Stimulated activated CD4-positive, alpha-beta T cell treated with anti-CD3 and anti-CD28 coated beads, Interleukin-15, amount 100 ng/mL, for 1 hour (primary cell): ENCODE measurements at places on chromosomes 6 and 20.

- no peak for DNase-seq
Measured at GRCh38 chr6:16635810-16636602, 125.3 kb downstream of the ATXN1 start.

- no peak for DNase-seq
Measured at GRCh38 chr6:32637883-32638282, 677 bp downstream of the HLA-DQA1 start.

DNA sequence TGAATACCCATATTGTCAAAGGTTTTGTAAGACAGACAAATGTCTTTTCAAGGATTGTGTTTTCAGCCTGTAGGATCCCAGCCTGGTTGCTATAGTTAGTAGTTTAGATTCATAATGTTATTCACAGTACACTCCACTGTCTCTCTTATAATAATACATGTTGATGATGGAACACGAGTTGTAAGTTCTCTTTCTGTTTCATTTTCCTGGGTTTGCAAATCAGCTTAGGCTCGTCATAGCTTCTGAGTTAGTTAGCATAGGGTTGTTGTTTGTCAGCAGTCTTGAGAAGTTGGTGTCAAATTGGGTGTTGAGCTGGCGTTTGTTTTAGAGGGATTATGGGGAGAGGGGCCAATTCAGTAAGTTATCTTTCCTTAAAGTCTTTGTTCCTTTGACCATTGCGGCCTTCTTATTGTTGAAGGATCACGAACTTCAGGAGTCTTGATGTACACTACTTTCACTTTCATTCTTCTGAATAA is 45.8 kb downstream of the QKI start:
- DNase-seq = no peak

DNA sequence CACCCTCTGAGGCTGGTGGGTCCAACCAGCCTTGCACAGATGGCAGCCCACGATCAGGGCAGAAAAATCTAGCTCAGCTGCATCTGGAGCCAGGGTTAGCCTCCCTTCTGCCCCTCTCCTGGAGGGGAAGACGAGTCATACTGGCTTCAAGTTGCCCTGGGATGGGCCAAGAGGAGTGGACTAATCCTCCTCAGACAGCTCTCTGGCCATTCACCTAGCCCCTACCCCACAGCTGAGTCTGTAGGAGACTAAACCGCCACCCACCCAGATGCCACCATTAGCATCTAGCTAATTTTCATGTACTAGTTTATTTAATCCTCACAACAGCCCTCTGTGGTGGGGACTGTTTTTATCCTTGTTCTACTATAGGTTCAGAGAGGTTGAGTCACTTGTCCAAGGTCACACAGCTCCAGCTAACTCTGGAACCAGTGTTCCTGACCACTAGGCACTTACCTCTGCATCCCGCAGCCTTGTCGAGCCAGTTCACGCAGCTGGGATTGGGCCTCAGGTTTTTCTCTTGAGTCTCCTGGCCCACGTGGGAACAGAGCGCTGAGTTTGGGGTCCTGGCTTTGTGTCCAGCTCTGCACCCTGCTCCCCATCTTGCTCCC is 48.5 kb upstream of the CCDC167 start:
- no peak for DNase-seq

- DNase-seq = no peak
Measured at GRCh38 chr20:37839955-37840354, 63.0 kb upstream of the VSTM2L start.

- no peak for DNase-seq
Measured at GRCh38 chr20:36399147-36399968, 93.2 kb downstream of the DLGAP4 start.

DNA sequence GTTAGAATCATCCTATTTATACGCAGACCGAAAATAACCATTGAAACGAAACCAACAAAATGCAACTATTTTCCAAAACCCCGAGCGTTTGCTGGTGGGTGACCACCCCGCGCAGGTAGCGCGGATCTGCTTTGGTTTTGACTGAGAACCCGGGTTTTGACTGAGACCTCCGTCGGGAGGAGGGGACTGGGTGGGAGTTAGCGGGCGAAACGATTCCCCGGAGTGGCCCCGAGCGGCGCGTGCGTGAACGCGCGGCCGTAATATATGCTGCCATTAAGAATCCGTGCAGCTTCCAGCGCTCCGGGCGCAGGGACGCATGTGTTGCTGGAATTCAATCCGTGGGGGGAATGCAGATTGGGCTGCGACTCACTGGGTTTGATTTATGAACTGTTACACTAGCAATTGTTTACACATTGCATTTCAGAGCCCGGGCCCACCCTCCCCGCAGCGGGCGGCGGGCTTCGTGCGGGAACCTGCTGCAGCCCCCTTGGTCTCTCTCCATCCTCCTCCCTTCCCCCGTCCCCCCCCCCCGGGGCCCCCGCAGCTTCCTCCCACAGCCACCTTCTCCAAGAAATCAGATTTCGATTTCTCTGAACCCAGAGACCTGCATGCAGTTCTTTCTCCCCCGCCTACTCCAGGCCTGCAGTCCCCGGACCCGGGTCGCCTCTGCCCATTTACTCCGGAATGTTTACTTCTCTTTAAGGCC is 9.9 kb downstream of the NRN1 start:
- DNase-seq = no peak

GRCh38 chr20:23018432-23018831 is 16.7 kb upstream of the SSTR4 start:
- no peak for DNase-seq

DNA sequence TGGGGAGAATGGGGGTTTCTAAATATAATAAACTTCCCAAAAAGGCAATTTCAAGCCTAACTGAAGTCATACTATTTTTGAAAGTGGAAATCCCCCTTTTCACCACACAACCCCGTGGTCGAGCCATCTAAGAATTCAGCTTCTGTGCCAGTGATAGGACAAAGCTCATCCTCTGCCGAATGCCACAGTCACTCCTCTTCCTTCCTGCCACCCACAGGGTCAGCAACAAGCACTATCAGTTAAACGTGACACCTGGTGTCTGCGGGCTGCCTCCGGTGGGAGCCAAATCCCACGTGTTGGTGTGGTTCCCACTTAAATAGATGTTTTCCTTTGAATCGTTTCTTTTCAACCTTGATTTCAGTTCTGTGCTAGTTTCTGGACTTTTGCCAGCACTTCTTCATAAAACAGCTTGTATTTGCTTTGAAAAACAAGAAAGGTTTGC is 60.7 kb downstream of the TNFAIP3 start:
- peak; percentile 34 for DNase-seq

DNA sequence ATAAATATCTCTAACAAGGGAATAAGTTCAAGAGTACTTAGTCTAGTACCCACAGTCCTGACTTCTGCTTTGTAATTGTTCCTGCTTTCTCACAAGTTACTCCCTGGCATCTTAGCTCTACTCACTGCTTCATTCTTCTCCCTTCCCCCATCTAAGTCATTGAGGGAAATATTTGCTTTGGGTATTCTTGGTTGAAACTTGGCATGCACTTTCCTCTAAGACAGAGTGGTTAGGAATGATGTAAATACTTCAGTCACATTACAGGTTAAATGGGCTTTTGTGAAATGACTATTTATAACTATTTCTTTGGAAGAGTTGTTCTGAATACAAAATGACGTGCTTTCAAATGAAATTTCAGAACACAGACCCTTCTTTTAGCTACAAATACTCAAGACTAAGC is 67.7 kb upstream of the PLEKHG1 start:
- no peak for DNase-seq

DNA sequence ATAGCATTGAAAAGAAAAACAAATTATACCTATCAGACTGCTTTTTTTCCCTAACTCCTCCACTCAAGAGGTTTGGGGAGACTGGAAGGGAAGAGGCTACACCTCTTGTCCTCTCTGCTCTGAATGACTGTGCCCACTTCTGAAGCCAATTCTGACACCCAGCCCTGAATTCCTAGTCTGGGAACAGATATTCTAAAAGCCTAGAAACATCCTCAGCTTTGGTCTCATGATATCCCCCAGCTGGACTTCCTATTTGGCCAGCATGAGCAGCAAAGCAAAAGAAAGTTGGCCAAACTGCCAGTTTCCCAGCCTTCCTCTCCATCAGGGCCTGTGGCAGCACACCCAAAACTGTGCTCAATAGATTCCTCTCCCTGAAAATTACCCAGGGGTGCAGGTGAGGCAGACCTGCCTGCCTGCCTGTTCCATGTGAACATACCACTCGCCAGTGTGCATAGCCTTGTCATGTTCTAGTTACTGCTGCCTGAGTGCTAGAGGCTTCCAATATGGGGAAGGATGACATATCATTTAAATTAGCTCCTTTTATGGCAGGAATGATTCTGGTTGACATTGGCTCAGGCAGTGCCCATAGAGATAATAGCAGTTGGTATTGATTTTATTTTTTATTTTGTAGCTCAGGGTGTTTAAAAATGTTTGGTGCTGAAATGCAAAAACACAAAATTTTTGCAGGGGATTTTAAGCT is 152.1 kb upstream of the RIN2 start:
- no peak for DNase-seq

GRCh38 chr20:50356525-50356885 is 153.7 kb upstream of the PTPN1 start:
- DNase-seq = no peak
